ENCODE measurements at places on chromosomes 5 and 9.
A peak's percentile ranks its signal among the peaks of the same experiment; 100 is the strongest.

DNA sequence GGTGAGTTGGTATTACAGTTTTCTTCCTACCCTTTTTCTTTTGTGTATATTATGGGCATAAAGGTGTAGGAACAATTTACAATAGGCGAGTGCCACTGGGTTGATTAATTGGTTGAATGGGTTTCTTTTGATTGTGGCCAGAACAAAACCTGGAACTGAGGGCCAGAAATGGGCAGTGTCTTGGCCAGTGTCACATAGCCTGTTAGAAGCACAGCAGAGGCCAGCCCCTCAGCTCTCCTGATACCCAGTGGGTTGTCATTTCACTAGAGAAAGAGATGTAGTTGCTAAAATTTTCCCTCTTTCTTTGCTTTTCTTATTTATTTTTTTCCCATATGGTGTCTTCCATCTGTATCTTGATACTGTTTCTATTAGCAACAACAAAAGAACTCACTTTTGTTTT is 38.8 kb upstream of the SEMA6A start:
- DNase-seq: no peak

DNA sequence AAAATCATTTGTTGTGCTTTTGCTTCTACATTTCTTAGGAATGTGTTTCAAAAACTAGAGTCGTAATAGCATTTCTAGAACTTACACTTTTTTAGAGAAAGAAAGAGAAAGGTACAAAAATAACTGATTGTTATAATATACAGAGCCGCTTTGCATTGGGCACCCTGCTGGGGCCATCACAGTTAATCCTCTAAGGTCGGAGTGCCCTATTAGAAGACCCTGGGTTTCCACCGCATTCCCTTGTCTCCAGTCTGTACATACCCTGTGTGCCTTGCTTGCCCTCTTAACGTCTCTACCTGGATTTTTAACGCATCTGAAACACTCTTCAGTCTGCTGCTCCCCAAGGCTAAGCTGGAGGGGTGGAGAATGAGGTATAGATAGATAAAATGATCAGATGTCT is 1.3 kb downstream of the MARVELD2 start:
- DNase-seq: no peak

GRCh38 chr5:146527785-146528184 is 11.8 kb upstream of the GPR151 start:
- DNase-seq: no peak

GRCh38 chr9:134833294-134833880 is 47.2 kb upstream of the FCN2 start:
- no peak for DNase-seq

GRCh38 chr9:133581011-133581410 is 28.2 kb downstream of the FAM163B start:
- DNase-seq: no peak

DNA sequence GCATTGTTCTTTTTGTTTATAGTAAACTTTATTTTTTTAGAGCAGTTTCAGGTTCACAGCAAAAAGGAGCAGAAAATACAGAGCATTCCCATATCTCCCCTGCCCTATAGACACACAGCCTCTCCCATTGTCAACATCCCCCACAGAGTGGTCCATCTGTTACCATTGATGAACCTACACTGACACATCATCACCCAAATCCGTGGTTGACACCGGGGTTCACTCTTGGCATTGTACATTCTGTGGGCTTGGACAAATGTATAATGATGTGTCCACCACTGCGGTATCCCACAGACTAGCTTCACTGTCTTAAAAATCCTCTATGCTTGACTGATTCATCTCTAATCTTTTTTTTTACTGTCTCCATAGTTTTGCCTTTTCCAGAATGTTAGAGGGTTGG is 120.7 kb upstream of the SPATA31C2 start:
- DNase-seq: no peak

DNA sequence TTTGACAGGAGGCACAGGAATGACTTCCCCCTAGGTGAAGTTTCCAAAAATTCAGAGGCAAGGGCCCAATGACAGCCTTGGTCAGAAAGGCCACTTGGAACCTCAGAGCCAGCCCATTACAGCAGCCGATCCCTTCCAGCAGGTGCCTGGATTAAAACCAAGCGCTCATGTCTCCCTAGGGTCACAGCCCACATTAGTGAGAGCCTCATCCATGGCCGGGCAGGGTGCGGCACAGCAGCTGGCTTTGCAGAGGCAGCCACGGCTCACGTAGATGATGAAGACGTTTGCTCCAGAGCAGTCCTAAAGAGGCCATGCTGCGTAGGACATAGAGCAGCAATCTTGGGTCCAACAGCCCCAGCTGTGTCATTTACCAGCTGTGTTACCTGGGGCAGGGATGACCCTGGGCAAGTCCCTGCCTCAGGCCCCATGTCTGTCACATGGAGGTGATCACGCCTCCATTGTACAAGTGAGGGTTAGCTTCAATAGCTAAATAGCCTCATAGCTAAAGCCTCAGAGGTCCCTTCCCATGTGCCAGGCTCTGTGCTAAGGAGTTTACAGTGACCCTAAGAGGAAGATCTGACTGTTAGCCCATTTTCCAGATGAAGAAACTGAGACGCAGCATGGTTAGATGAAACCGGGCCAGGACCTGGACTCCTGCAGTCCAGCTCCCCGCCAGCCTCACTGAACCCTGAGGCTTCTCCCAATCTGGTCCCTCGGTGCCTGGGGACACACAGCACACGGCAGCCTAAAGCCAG is 39.2 kb downstream of the NEK6 start:
- DNase-seq: no peak

- peak; percentile 39 for DNase-seq
These were observed 7.7 kb upstream of the SKP1 start for GRCh38 chr5:134184155-134185135.

DNA sequence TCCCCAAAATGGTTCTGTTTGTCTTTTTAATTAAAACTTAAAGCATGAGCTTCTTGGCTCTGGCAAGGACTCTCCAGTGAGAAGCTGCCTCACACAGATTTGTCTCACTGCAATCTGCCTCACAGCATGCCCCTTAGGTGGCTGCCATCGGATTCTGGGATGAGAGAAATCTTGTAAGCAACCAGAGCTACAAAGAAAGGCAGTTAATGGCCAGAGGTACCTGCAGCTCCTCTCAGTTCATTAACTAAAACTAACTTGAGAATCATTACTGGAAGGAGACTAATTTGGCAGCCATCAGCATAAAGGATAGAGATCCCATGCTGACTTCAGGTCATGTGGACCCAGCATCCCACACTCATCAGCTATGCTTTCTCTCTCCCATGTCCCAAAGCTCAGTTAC is 220.6 kb upstream of the DMAC1 start:
- no peak for DNase-seq

DNA sequence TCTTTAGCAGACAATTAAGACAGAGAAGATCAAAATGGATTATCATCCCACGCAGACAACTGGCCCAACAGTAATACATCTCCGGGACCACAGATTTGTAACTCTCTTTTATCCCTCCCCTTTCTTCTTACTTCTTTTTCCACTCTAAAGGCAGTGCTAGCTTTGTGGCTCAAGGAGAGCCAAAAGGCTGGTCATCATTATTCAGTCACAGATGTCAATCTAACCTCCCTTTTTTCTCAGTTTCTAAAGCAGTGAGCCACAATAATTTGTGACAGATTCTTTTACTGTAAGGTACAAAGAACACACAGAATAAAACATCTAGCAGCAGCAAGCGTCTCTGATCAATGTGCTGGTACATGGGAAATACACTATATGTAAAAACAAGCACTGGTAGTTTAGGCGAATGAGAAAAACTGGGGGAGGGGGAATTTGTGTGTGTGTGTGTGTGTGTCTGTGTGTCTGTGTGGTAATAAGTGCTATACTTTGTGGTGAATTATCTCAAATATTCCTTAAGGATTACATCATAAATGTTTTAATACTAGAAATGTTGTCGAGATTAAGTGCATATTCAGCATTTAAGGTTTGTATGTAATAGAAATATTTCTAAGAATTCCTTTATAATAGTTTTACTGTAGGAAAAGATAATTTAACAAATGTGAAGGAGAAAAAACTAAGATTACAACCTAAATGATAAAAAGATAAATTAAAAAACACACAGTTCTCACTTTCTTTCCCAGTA is 140.2 kb downstream of the DENND1A start:
- no peak for DNase-seq

GRCh38 chr5:132050661-132051552 is 9.5 kb upstream of the IL3 start:
- no peak for DNase-seq

DNA sequence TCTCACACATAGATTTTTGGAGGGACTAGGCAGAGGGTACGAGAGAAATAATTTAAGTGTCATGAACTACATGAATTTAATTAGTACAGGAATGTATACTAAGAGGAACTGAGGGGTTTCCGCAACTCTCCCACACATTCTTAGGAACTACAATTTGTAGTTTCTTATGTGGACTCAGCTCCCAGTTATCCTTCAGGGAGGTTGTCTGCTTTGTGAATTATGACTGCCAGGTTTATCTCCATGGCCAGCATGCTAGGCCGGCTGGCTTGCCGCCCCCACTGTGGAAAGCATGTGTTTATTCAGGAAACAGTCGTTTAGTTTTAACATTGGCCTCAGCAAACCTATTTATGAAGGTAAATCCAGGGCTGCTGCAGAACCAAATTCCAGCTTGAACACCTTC is 415.0 kb downstream of the KCTD16 start:
- no peak for DNase-seq

- no peak for DNase-seq
These were observed 329.2 kb downstream of the EFNA5 start for GRCh38 chr5:107341376-107342084.

- no peak for DNase-seq
These were observed 96.6 kb downstream of the DPYSL3 start for GRCh38 chr5:147413266-147413665.

GRCh38 chr5:17396247-17396646 is 101.8 kb upstream of the TAF11L2 start:
- DNase-seq: no peak

- no peak for DNase-seq
These were observed 11.2 kb downstream of the MSANTD3 start for GRCh38 chr9:100437860-100438805.

GRCh38 chr5:140358738-140359310 is 1.2 kb upstream of the SLC4A9 start:
- DNase-seq: no peak

- no peak for DNase-seq
These were observed 58.8 kb downstream of the CAAP1 start for GRCh38 chr9:26833792-26834191.

GRCh38 chr9:97411440-97411788 is 482 bp upstream of the TDRD7 start:
- DNase-seq: no peak

DNA sequence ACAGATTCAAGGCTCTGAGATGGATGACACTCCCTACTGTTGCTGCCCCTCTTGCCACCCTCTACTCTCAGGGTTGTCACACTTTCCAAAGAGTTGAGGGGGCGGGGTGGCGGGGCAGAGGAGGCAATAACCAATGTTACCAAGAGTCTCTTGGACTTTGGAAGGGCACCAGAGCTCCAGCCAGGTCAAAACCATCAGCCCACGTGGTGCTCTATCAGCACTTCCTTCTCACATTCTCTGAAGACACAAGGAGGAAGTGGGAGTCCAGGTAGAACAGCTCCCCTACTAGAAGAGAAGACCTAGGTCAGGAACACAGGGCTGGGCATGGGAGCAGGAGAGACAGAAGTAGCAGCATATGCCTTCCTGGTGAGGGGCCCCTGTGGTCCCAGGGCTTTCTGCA is 33.0 kb upstream of the PIK3R1 start:
- DNase-seq: no peak

DNA sequence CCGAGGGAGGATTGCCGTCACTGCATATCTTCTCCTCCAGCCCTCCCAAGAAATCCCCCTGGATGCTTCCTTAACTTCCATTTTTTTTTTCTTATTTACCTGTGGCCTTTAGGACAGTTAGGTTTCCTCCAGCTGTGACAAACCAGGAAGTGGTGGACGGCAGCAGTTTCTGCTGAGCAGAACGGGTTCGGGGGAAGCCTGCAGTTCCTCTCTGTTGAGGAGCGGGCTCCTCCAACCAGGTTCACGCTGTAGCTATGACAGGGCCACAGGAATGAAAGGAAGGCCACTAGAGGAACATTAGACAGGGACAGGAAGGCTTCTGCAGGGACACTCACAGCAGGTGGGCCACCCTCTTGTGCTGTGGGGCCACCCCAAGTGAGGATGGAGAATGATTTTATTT is 76.7 kb upstream of the SYK start:
- DNase-seq: no peak

- no peak for DNase-seq
These were observed 181.3 kb downstream of the DCP2 start for GRCh38 chr5:113157886-113158285.

DNA sequence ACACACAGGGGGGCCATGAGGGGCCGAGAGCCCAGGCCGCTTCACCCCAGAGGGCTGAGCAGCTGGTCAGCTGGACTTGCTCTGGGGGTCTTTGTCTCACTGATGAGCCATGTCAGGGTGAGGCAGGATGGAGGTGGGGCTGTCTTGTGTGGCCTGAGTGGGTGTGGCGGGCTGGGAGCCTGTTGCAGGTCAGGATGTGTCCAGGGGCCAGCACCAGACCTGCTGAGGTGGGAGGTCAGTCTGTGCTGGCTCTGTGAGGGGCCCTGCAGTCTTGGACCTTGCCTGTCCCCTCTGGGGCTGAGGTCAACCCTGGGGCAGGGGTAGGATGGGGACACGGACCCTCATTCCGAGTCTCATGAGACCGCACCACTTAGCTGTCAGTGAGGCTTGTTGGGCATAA is 56.9 kb downstream of the RXRA start:
- no peak for DNase-seq

GRCh38 chr5:167786871-167787578 is 504.4 kb upstream of the WWC1 start:
- DNase-seq: no peak

- DNase-seq: no peak
These were observed 132.0 kb upstream of the FSTL4 start for GRCh38 chr5:133744051-133744959.

GRCh38 chr5:342501-343460 is 21.3 kb downstream of the AHRR start:
- DNase-seq: no peak

GRCh38 chr5:169944115-169944514 is 36.2 kb downstream of the INSYN2B start:
- no peak for DNase-seq

DNA sequence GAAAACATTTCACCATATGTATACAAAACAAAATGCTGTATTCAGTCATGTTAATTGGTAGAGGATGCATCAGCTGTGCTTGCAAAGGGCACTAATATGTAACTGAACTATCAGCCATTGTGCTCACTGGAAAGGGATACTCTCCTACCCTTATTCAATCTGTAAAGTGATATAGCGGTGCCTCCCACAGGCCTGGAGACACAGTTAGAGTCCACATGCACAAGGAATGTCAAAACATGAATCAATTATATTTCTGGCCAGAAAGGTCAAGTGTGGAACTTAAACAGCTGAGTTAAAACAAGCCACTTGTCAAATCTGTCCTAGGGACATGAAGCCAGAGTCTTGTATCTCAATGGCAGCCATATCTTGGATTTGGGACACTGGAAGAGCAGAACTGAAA is 71.2 kb upstream of the IZUMO3 start:
- DNase-seq: no peak

- no peak for DNase-seq
These were observed 29.5 kb upstream of the SMU1 start for GRCh38 chr9:33105959-33106358.

Data from GM12864 (cell line).